Stimulated activated CD4-positive, alpha-beta T cell treated with anti-CD3 and anti-CD28 coated beads, Interleukin-2, amount 100 ng/mL, for 24 hours (primary cell): ENCODE measurements at places on chromosomes 13 and 19.
A peak's percentile ranks its signal among the peaks of the same experiment; 100 is the strongest.

DNA sequence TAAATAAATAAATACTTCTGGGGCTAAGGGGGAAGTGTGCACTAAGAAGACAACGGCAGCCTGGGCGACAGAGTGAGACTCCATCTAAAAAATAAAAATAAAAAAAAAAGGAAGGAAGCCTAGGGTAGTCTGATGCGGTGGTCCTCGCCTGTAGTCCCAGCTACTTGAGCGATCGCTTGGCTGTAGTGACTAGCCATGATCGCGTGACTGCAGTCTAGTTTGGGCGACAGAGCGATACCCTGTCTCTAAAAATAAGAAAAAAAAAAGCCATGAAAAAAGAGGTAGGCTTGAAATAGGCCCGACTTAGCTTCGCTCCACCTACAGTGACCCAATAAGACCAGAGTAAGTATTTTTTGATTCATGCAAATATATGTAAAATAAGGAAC is 661 bp upstream of the BABAM1 start:
- no peak for DNase-seq

- no peak for DNase-seq
Measured at GRCh38 chr19:33731881-33732280, 64.8 kb upstream of the KCTD15 start.

GRCh38 chr13:60135344-60135743 is 28.4 kb downstream of the DIAPH3 start:
- DNase-seq = no peak

- DNase-seq = no peak
Measured at GRCh38 chr19:30824809-30825208, 452.6 kb downstream of the ZNF536 start.

GRCh38 chr13:103410002-103410401 is 343.8 kb upstream of the SLC10A2 start:
- DNase-seq = no peak

- no peak for DNase-seq
Measured at GRCh38 chr19:35445826-35446593, 2.0 kb upstream of the FFAR2 start.

- no peak for DNase-seq
Measured at GRCh38 chr13:101817898-101818297, 365.4 kb downstream of the ITGBL1 start.

DNA sequence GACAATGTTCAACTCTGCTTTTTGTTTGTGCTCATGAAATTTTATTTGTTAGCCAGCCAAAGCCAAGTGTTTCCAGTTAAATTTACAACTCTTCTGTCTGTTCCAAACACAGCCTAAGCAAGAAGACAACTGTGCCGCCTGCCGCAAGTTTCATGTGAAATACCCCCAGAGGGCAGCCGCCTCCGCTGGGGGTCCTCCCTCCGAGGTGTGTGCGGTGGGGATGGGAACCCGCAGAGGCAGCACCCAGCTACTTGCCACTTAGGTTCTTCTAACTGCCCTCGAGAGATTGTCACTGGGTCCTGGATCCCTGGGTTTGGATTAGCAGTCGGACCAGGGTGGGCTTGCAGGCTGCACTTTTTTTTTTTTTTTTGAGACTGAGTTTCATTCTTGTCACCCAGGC is 28.5 kb downstream of the ATP11A start:
- no peak for DNase-seq

GRCh38 chr13:99125326-99125915 is 75.2 kb upstream of the UBAC2 start:
- no peak for DNase-seq

DNA sequence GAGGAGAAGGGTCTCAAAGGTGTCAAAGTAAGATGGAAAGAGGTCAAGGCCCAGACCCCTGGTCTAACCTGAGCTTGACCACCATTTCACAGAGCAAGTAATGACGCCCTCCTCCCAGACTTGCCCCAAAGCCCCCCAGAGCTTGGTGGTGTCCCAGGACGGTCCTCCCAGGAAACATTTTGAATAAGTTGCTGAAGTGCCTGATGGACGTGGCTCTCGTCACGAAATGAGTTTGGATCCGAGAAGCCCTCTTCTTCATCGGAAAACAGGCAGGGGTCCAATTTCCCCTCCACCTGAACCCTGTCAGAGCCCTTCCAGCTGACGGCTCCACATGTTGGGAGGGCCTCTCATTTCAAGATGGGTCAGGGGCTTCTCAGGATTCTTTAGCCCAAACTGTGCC is 54.5 kb upstream of the TPM4 start:
- DNase-seq = no peak

GRCh38 chr13:111907341-111907880 is 159.5 kb upstream of the SOX1 start:
- DNase-seq = no peak

DNA sequence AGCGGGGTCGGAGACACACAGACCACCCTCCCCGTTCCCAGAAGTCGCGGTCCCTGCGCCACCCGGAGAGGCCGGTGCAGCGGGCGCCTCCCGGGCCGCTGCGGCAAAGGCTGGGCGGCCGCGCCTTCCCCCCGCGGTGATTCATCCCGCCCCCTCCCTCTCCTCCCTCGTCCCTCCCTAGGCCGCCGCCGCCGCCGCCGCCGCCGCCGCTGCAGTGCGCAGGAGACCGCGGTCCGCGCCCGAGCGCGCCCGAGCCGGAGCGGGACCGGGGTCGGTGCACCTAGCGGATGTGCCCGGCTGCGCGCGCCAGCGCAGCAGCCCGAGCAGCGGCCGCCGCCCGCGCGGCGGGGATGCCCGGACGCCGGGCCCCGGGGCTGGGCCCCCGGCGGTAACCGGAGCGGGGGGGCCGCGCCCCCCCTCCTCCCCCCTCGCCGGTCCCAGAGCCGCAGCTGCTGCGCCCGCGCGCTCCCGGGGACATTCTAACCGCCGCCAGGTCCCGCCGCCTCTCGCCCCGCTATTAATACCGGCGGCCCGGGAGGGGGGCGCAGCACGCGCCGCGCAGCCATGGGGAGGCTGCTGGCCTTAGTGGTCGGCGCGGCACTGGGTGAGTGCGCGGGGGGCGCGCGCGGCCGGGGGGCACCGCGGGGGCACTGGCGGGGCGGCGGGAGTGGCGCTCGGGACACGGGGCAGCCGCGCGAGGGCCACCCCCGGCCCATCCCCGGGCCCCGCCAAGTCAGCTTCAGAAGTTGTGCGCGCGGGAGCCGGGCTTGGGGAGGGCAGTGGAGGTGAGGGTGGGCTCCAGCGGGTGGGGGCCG is at the start of gene SCN1B:
Gene SCN1B, plus strand, starts transcription at position 214 of the 815 bp plus-strand sequence. Its CDS starts 351 bp downstream, at position 565.
- peak; percentile 74 for DNase-seq

GRCh38 chr13:113145911-113146598 is 12.4 kb upstream of the PROZ start:
- no peak for DNase-seq

GRCh38 chr13:42574011-42574410 is at the start of gene TNFSF11:
Gene TNFSF11 (plus strand): TSS chr13:42574152. CDS start chr13:42574304, 152 bp downstream.
- peak; percentile 37 for DNase-seq

- no peak for DNase-seq
Measured at GRCh38 chr13:35729926-35730627, 253.6 kb upstream of the MAB21L1 start.

DNA sequence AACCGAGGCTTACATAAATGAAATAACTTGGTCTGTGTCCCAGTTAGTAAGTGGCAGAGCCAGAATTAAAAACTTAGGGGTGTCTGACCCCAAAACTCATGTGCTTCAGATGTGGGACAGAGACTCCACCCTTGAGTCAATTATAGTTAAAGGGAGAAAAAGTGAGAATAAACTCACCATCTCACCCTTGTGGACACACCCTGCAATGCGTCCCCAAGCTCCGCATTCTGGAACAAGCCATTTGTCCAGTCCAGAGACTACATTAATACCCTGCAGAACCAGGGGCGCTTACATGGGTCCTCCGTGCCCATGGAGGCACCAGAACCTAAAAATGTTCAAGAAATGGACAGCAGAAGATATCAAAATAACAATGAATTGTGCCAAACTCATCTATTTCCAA is 207.0 kb upstream of the ZNF507 start:
- no peak for DNase-seq

GRCh38 chr19:39677961-39678889 is 22.5 kb downstream of the LGALS16 start:
- DNase-seq = no peak

GRCh38 chr19:37654629-37655300 is 500 bp downstream of the ZFP30 start:
- peak; percentile 29 for DNase-seq

DNA sequence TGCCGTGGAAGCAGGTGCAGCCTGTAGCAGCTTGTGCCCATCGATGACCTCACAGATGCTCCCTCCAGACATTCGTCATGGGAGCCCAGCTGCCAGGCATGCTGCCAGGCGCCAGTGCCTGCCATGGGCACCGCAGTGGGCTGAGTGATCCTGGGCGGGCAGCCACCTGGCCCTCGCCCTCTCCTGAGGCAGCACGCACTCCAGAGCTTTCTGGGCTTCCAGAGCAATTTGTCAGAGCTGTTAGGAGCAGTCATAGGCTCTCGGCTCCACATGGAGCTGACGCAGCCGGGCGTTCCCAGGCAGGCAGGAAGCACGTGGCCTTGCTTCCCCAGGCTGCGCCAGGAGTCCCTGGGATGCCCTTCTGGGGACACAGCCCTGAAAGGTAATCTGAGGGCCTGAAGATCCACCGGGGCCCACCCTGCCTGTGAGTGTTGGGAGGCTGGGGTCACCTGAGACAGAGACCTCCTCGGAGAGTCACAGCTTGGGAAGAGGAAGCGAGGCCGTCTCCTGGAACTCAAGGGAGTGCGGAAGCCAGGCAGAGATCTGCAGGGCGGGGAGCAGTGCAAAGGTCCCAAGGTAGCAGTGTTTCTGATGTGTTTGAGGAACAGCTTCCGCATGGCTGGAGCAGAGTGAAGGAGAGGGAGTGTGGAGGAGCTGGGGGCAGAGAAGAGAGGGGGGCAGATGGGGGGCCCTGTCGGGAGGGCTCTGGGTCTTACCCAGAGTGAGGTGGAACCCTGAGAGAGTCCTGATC is 50.6 kb downstream of the DPF1 start:
- no peak for DNase-seq

DNA sequence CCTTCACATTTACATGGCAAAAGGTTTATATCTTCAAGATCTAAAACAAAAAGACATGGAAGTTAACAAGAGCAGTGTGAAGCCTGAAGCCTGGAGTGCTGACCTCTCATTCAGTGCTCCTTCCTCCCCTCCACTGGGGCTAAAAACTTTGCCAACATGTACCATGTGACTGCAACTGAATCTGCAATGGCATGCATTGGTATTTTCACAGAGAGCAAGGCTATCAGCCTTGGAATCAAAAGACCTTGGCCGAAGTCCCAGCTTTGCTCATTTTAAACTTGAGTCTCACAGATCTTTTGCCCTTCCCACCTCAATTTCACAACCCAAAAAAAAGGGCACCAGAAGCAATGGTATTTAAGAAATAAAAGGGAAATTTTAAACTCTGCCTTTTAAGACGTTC is 325.1 kb downstream of the DCT start:
- DNase-seq = no peak

GRCh38 chr19:31826325-31826724 is 477.1 kb upstream of the TSHZ3 start:
- DNase-seq = no peak

GRCh38 chr19:54434873-54435214 is 14.2 kb upstream of the LENG8 start:
- no peak for DNase-seq

DNA sequence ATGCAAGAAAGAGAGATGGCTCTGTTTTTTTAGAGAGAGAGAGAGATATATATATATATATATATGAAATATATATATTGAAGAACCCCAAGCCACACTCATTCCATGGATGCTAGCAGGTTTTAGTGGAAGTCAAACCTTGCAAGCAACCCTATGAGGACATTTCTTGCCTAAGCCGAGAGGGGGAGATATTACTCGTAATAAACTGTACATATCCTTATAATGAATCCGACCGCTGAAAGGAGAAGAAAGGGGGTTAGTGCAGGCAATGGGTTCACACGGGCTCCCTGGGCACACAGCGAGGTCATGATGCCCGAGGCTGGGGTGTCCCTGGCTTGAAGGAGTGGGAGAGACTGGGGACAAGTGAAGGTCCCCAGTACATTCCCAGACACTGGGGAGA is 78.3 kb downstream of the IER2 start:
- DNase-seq = no peak

- DNase-seq = no peak
Measured at GRCh38 chr13:50248516-50249143, 233.4 kb downstream of the KCNRG start.

DNA sequence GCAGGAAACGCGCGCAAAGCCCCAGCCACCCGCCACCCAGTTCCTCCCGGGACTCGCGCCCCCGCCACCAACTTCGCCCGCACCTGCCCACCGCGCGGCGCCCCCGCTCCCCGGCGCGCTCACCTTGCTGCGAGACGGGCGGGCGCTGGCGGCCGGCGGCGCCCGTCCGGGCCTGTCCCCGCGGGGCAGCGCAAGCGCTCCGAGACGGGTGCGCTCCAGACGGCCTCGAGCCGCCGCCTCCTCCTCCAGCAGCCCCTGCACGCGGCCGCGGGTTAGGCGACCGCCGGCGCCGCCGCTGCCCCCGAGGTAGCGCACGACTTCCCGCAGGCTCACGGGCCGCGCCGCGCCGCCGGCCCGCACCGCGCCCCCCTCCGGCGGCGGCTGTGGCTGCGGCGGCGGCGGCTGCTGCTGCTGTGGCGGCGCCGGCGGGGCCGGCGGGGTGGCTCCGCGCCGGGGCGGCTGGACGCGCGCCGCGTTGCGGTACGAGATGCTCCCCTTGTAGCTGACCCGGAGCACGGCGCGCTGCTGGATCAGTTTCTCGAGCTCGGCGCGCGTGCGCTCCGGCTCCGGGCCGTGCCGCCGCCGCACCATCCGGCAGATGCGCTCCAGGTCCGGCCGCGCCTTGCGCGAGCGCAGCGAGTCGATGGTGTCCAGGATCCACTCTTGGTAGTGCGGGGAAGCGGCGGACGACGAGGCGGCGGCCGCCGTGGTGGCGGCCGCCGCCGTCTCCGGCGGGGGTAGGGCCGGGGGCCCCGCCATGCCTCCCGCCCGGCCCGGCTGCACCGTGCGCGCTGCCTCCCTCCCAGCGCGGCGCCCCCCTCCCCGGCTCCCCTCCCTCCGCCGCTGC is 666 bp downstream of the SAMD1 start:
- DNase-seq = peak; percentile 55

DNA sequence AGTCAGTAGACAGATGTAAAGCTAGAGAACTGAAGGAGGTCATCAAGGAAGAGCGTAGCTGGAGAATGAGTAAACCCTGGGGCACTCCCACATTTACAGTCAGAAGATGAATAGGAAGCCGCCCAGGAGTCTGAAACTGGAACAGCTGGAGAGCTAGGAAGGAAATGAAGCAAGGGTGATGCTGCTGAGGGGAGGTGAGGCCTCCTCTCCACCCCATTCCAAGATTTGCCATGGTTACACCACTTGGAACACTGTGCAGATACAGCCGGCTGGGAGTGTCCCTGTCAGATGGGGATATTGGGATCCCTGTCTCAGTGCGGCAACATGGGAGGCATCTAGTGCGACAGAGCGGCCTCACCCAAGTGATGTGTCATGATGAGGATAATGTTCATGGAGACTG is 51.8 kb upstream of the GPI start:
- DNase-seq = no peak

GRCh38 chr19:7895565-7895964 is 7.3 kb downstream of the LRRC8E start:
- no peak for DNase-seq

DNA sequence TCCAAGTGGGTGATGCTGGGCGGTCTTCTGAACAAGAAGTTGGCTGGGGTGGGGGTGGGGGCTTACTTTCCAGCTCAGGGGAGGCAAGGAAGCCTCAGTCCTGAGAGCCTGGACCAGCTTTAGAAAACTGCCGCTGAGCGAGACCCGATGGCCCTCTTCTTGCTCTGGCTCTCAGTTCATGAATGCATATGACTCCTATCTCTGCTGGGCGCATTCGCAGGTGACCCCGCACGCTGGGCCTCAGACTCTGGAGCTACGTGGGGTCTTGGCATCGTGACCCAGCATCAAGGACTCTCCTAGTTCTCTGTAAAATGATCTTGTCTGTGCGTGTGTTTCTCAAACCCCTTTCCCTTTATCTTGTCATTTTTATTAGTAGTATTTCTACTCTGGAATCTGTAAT is 19.7 kb downstream of the PRAM1 start:
- DNase-seq = no peak
